ENCODE measurements at places on chromosomes 5 and 9. TPM values are rescaled to one million over a fixed set of nuclear protein-coding genes. Genes with fewer than 3 reads are reported as not detected.

GRCh38 chr9:88773627-88774244 is 217.5 kb upstream of the S1PR3 start:
- peaks cover 3% of the 10 kb centered on the region for H3K4me1 ChIP-seq
- H3K4me3 ChIP-seq, result no peak overlapping the region
- H3K27ac ChIP-seq, result no peak overlapping the region
- H3K36me3 ChIP-seq, result no peaks in the 10 kb centered on the region
- peaks cover 7% of the 10 kb centered on the region for H3K27me3 ChIP-seq
- DNase-seq, result no peak

- no peaks in the 10 kb centered on the region for H3K36me3 ChIP-seq
- H3K4me3 ChIP-seq, result no peak overlapping the region
- DNase-seq, result no peak
Measured at GRCh38 chr9:105698348-105698870, 4.1 kb downstream of the TMEM38B start.

- H3K27ac ChIP-seq, result peak overlapping the region; percentile 32
- peaks cover 37% of the 10 kb centered on the region for H3K4me1 ChIP-seq
- no peak overlapping the region for H3K4me3 ChIP-seq
- H3K27me3 ChIP-seq, result no peaks in the 10 kb centered on the region
- no peak for DNase-seq
- peaks cover 34% of the 10 kb centered on the region for H3K36me3 ChIP-seq
Measured at GRCh38 chr9:97908705-97909104, 13.6 kb downstream of the TRMO start.

The ADGRD2 gene
- not detected for total RNA-seq

DNA sequence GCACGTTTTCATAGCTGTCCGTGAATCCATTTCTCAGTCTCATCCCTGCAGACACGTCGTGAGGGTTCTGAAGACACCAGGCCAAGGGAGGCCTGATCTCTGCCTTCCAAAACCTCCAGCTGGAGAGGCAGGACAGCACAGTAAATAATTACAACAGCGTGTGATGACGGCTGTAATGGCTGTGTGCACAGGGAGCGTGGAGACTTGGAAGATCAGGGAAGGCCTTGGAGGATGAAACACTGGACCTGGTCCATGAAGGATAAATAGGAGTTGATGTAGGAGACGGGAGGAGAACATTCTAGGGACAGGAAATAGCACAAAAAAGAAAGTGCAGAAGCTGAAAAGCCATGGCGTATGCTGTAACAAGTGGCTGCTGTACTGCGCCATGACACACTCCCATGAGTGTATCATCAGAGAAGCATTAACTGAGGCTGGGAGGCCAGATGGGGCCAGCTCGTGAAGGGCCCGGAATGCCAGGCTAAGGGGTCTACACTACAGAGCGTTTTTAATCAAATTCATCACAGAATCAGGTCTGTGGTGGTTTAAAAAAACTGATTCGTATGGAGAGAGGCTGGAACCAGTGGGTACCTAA is 97.2 kb downstream of the CRB2 start:
- DNase-seq, result peak; percentile 4
- no peaks in the 10 kb centered on the region for H3K4me1 ChIP-seq
- no peaks in the 10 kb centered on the region for H3K27me3 ChIP-seq
- H3K4me3 ChIP-seq, result no peak overlapping the region

GRCh38 chr5:124986170-124986569 is 239.7 kb upstream of the ZNF608 start:
- no peak overlapping the region for H3K4me3 ChIP-seq
- no peaks in the 10 kb centered on the region for H3K36me3 ChIP-seq
- no peak overlapping the region for H3K27ac ChIP-seq
- no peaks in the 10 kb centered on the region for H3K27me3 ChIP-seq
- DNase-seq, result no peak

GRCh38 chr5:44774279-44774880 is 34.4 kb upstream of the MRPS30 start:
- no peak overlapping the region for H3K4me3 ChIP-seq
- H3K36me3 ChIP-seq, result no peaks in the 10 kb centered on the region
- no peaks in the 10 kb centered on the region for H3K4me1 ChIP-seq
- no peak for DNase-seq

DNA sequence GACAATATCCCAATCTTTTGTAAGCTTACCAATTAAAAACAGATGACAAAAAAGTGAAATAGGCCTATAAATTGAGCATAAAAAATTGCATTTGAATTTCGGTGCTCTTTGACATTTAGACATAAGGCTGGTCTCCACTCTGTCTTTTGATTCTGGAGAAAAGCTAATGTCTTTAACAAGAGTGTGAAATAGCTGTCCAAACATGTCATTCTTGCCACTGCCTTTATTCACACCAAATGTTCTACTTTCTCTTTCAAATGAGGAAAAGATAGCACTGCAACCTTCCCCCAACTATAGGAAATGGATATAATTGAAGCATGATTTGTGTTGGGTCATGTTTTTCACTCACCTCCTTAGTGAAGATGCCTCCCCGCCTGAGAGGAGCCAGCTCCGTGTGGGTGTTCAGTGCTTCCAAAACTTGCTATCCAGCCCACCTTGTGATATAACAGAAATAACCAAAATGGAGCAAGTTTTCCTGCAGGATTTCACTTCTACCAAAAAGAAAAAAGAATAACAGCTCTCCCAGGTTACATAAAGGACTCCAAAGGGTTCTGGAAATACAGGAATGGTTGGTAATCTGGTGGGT is 55.2 kb upstream of the STK32A start:
- H3K36me3 ChIP-seq, result no peaks in the 10 kb centered on the region
- no peak for DNase-seq
- no peak overlapping the region for H3K4me3 ChIP-seq

DNA sequence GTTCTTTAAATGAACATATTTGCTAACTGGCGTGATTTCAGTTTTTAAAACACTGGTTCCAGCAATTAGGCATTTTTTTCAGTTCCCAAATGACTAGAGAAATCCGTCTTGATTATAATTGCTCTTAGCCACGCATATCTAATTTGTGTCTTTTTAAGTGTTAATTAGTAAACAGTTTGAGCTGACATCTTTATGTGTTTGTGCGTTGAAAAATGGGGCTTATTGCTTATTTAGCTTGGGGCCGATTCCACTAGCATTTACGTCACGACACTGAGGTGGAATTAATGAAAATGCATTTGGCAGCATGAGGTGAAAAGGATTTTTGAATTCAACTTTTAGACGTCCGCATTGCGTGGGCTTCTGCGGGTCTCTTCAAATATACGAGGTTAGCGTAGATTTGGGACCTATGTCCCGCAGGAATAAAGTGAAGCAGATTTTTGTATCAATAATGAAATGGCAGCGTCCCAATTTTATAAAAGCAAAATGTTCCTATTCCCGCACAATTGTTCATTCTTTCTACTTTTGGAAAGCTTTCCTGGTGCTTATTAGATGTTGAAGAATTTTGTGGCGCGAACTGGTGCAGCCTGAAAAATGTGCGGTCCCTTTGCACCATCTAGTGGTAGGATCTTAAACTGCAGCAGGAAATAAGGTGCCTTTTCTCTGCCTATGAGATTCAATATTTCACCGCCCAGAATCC is 122.7 kb upstream of the LMX1B start:
- DNase-seq, result no peak
- H3K4me1 ChIP-seq, result peaks cover 9% of the 10 kb centered on the region
- no peaks in the 10 kb centered on the region for H3K36me3 ChIP-seq
- no peak overlapping the region for H3K27ac ChIP-seq
- no peaks in the 10 kb centered on the region for H3K27me3 ChIP-seq

DNA sequence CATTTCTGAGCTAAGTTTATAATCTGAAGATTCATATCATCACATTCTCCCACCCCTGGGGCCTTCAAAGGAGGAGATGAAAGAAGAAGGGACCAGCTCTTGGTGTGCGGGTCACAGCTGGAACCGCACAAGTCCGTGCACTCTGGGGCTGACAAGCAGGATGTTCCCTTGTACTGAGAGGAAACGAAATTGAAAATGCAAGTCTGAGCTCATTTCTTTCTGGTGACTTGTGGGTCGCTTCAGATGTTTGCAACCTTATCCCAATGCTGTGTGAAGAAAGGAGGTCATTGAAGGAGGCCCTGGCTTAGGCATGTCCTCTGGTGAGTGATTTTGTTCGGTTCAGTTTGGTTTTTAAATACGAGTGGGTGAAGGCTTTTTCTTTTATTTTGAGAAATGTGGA is 59.6 kb downstream of the C9orf152 start:
- H3K4me3 ChIP-seq, result peak overlapping the region; percentile 90
- H3K27ac ChIP-seq, result peak overlapping the region; percentile 97
- DNase-seq, result peak; percentile 63
- peaks cover 4% of the 10 kb centered on the region for H3K27me3 ChIP-seq
- peaks cover 23% of the 10 kb centered on the region for H3K36me3 ChIP-seq

The RAPGEF1 gene
- total RNA-seq, result 131 TPM

DNA sequence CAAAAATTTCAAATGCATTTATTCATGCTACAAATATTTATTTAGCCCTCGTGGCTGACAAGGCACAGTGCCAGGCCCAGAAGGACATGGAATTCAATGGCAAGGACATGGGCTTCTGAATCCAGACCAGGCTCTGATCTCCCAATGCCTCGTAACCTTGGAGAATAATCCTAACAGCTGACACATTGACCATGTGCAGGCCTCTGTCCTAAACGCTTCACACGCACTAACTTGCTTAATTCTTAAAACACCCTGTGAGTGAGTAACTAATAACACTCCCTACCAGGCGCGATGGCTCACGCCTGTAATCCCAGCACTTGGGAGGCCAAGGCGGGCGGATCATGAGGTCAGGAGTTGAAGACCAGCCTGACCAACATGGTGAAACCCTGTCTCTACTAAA is 33.2 kb downstream of the MYO10 start:
- no peaks in the 10 kb centered on the region for H3K4me1 ChIP-seq
- no peaks in the 10 kb centered on the region for H3K27me3 ChIP-seq

DNA sequence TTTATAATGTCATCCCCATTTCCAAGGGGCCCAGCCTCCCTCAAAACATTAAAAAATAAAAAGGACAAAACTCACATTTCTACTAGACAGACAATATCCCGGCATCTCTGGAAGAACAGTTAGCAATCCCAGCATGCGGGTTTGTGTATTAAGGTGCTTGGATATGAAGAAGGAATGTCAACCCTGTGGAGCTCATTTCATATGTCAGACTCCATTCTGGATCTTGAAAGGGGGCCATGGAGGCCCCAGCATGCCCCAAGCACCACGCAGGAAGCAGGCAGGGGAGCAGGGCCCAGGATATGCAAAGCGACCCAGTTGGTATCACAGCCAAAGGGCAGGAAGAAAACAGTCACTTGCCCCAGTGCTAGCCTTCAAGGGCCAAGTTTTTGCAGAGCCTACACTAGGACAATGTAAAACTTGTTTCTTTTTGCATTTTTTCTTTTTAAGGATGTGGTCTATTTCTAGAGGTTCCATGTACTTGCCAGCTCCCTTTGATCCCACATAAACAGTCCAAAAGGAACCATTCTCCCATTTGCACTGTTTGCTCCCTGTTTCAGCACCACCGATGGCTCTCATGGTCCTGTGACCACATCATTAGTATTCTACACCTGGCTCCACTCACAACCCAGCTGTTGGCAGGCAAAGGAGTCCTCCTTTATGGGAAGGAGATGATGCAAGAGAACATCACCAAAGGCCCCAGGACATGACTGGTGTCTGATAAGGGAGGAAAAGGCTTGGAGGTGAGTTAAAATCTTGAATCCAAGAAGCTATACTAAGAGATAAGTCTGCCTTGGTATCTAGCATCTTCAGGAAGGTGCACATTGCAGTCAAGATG is 58.3 kb downstream of the FGF1 start:
- H3K4me1 ChIP-seq, result no peaks in the 10 kb centered on the region
- no peak overlapping the region for H3K4me3 ChIP-seq
- no peak overlapping the region for H3K27ac ChIP-seq

The MORN5 gene
- total RNA-seq, result not detected

DNA sequence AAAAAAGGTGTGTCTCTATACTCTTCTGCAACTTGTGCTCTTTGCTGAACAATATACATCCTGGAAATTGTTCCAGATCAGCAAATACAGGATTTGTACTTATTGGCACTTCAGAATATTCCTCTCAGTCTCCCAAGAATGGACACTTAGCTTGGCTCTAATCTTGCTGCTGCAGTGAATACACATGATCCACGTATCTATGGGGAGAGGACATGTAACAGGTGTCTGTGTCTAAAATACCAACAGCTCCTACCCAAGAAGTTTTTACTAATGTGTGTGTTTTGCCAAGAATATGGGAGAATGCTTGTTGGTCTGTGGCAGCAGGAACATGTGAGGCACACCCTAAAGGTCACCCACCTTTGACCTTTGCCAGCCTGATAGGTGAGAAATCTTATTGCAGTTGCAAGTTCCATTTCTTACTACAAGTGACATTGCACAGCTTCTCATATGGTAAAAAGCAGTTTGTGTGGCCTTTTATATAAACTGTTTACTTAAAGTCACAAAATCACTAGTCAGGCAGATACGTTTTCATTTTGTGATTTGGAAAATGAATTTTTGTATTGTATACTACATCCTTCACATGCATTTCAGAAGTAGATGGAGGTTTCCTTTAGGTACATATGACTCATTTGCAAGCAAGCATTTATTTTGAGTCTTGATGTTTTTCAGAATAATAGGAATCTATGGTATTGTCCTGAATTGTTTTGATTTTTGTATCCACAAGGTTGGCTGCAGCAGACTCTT is 35.8 kb downstream of the PHF2 start:
- H3K4me3 ChIP-seq, result no peak overlapping the region
- H3K27me3 ChIP-seq, result no peaks in the 10 kb centered on the region
- H3K27ac ChIP-seq, result no peak overlapping the region
- H3K4me1 ChIP-seq, result peaks cover 4% of the 10 kb centered on the region
- DNase-seq, result no peak

GRCh38 chr5:69170495-69170894 is 3.5 kb downstream of the CCNB1 start:
- no peak overlapping the region for H3K27ac ChIP-seq
- no peak for DNase-seq
- H3K36me3 ChIP-seq, result peaks cover 57% of the 10 kb centered on the region
- H3K4me3 ChIP-seq, result no peak overlapping the region
- H3K27me3 ChIP-seq, result no peaks in the 10 kb centered on the region

The CTXN3 gene
- not detected for total RNA-seq

- no peak overlapping the region for H3K4me3 ChIP-seq
- no peak for DNase-seq
Measured at GRCh38 chr9:16367605-16368231, 502.8 kb downstream of the BNC2 start.

The STKLD1 gene
- 0.91 TPM for total RNA-seq

GRCh38 chr5:88675168-88675707 is 207.7 kb downstream of the MEF2C start:
- H3K4me1 ChIP-seq, result peaks cover 31% of the 10 kb centered on the region
- H3K27me3 ChIP-seq, result peaks cover 89% of the 10 kb centered on the region
- no peak for DNase-seq
- H3K36me3 ChIP-seq, result peaks cover 3% of the 10 kb centered on the region
- H3K4me3 ChIP-seq, result peak overlapping the region; percentile 55

GRCh38 chr5:114418176-114419066 is 56.6 kb downstream of the KCNN2 start:
- H3K4me1 ChIP-seq, result no peaks in the 10 kb centered on the region
- no peaks in the 10 kb centered on the region for H3K36me3 ChIP-seq
- no peak for DNase-seq
- H3K27me3 ChIP-seq, result no peaks in the 10 kb centered on the region
- H3K27ac ChIP-seq, result no peak overlapping the region
- no peak overlapping the region for H3K4me3 ChIP-seq

The RAD50 gene
- total RNA-seq, result 34.1 TPM

Measured in activated naive CD8-positive, alpha-beta T cell treated with anti-CD3 and anti-CD28 coated beads, Interleukin-2, amount 10 ng/mL, durations not matched to agents 7 days and 5 days (primary cell).